Substantia nigra (tissue), 51 donors: ENCODE measurements at places on chromosomes 1 and 21.

- no peak for DNase-seq
Measured at GRCh38 chr21:8990326-8991087, 1530.9 kb upstream of the TPTE start.

GRCh38 chr1:39305555-39305954, 101.1 kb downstream of the MACF1 start:
- no peak for DNase-seq

- no peak for DNase-seq
Measured at GRCh38 chr21:27408826-27409225, 441.9 kb upstream of the ADAMTS5 start.

GRCh38 chr1:77143529-77144121, 75.6 kb downstream of the PIGK start:
- no peak for DNase-seq

GRCh38 chr1:228488818-228489674, 1.9 kb downstream of the RNF187 start:
- no peak for DNase-seq

DNA sequence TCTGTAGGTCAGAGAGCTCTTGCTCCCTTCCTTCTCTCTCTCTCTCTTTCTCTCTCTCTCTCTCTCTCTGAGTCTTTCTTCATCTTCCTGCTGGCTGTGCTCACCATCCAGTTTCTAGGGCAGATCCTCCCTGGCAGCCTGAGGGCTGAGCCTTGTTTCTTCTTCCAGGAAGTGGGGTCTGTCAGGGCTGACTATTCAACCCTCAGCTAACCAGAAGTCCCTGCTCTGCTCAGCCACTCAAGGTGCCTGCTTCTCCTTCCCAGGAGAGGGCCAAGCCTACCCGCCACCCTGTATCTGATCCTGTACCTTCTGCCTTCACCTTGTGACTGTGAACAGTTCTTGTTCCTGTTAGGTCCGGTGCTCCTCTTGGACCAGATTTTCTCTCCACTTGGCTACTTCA, 107.6 kb upstream of the ETV3 start:
- no peak for DNase-seq
